ENCODE measurements at places on chromosomes 16 and 17.

GRCh38 chr16:14286368-14287230, 215.5 kb downstream of the MRTFB start:
- no peak for DNase-seq

GRCh38 chr17:61806081-61806828, 57.1 kb downstream of the BRIP1 start:
- DNase-seq, result no peak

DNA sequence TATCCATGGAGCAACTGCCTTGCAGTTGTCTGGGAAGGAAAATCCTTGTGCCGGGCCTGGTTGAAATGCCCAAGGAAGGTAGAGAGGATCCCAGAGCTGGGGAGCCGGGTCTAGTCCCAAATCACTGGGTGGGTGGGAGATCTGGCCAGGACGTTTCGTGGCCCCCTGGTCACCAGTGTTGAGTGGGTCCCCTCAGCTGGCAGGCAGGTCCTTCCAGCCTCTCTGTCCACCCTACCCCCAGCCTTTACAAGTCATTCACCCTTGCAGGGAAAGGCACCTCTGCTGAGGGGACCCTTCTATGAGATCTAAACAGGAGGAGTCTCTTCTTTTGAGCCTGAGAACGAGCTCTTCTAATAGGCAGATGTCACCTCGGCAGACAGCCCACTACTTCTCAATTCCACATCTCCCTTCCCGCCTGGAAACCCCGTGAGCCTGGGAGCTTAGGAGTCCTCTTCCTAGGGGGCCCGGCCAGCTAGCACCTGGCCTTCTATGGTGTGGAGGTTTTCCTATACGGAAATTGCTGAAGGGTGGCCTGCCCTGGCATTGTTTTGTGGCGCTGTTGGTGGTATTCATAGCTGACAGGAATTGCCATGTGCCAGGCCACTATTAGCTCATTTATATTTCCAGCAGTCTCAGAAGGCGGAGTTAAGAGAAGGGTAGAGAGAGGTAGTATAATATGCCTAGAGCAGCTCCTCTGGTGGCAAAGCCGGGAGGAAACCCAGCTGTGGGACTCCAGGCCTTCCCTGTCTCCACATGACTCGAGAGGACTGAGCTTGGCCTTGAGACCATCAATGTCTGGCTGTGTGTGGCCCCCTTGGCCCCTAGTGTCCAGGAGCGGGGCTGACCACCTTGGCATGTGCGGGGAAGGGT, 13.3 kb downstream of the MPRIP start:
- DNase-seq, result no peak

DNA sequence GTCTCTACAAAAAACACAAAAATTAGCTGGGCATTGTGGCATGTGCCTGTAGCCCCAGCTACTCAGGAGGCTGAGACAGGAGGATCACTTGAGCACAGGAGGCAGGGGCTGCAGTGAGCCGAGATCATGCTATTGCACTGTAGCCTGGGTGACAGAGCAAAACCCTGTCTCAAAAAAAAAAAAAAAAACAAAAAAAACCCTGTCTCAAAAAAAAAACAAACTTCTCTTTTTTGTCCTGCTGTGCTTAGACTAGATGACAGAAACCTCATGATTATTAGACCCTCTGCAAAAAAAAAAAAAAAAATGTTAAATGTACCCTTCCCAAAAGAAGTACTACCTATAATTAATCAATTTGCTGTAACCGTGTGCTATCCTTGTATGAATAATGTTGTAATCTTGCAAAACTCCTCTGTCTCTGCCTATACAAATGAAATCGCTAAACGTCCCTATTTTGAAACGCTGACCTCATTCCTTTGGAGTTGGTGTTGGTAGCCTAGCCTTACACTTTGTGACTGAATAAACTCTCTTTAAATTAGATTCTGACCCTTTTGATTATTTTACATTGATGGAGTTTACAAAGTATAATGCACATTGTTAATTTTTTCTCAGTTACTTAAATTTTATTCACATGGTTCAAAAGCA, 13.6 kb upstream of the DHRS7B start:
- DNase-seq, result no peak

- no peak for DNase-seq
Observed at GRCh38 chr16:15572329-15573001, 70.5 kb downstream of the MARF1 start.

GRCh38 chr16:3046641-3047386, 453 bp downstream of the MMP25 start:
- no peak for DNase-seq

DNA sequence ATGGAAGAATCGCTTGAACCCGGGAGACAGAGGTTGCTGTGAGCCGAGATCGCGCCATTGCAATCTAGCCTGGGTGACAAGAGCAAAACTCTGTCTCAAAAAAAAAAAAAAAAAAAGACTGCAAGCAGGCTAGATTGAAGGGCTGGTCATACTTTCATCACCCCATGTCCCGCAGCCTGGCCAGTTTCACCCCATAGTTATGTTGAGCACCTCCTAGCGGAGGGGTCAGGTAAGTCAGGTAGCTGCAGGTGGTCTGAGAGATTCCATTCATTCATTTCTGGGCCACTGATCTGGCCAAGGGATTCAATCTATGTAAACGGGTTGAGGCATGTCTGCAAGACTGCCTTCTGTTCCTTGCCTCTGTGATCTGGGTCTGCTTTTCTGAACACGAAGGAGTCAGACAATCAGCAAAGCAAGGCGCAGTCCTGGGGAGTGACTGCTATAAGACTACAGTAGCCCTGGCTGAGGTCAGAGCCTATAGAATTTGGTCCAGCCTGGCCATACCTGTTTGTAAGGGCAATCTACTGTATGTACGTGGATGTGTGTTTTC, 23.6 kb upstream of the BPTF start:
- no peak for DNase-seq

- DNase-seq, result no peak
Observed at GRCh38 chr17:57699751-57700219, 45.3 kb downstream of the CCDC182 start.

DNA sequence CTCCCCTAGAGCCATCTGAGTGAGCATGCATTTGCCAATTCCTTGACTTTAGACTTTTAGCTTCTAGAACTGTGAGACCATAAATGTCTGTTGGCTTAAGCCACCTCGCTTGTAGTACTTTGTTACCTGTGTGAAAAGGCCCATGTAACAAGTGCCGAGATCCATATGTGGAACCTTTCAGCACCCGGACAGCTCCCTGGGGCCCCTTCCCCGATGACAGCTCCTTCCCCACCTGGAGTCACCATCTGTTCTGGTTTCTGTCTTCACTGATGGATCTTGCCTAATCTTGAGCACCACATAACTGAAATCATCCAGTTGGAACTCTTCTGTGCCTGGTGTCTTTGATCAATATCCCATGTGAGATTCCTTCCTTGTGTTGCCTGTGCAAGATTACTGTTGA, 78.9 kb upstream of the EEF2KMT start:
- DNase-seq, result no peak

GRCh38 chr17:19288453-19288852, 51.3 kb downstream of the EPN2 start:
- DNase-seq, result peak; percentile 69

GRCh38 chr17:58611331-58611730, 80.5 kb downstream of the TEX14 start:
- DNase-seq, result no peak

- DNase-seq, result no peak
Observed at GRCh38 chr17:17538417-17539391, 42.5 kb upstream of the RASD1 start.

DNA sequence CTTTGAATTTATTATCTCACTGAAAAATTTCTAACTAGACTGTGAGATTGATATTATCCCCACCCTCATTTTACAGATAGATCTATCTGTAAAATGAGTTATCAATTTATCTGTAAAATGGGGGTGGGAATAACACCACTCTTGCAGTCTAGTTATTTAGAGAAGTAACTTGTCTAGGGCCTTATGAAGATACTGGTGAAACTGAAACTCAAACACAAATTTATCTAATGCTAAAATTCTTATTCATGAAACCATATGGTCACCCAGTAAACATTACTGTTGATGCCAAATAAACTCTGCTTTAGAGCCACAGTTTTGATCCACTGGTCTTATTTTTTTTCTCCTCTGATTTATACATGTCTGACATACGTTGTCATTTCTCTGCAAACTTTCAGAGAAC, 52.1 kb upstream of the SMIM36 start:
- DNase-seq, result no peak

GRCh38 chr17:73302189-73302588, 9.6 kb downstream of the CDC42EP4 start:
- DNase-seq, result no peak

- no peak for DNase-seq
Observed at GRCh38 chr17:82848022-82848592, 8.3 kb upstream of the ZNF750 start.

- DNase-seq, result no peak
Observed at GRCh38 chr17:56641894-56642293, 48.4 kb downstream of the NOG start.

GRCh38 chr16:66915041-66915440, 3.6 kb downstream of the CDH16 start:
- DNase-seq, result no peak

- no peak for DNase-seq
Observed at GRCh38 chr16:49498666-49499413, 125.2 kb downstream of the C16orf78 start.

DNA sequence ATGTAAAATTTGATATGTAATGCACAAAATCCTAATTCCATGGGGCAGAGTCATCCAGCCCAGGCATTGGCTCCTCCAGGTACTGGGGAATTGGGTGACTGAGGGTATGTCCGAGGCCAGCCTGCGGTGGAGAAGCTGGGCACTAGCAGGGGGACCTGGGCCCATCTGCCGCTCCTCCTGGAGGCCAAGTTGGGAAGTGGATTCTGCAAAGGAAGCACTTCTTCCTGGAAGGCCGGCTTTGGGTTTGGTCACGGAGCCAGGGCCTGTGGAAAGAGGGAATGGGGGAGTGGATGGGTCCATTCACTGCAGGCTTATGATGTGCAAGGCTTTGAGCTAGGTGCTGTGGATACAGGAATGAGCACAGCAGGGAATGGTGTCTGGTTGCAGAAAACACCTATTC, 85.8 kb downstream of the GNAO1 start:
- no peak for DNase-seq

DNA sequence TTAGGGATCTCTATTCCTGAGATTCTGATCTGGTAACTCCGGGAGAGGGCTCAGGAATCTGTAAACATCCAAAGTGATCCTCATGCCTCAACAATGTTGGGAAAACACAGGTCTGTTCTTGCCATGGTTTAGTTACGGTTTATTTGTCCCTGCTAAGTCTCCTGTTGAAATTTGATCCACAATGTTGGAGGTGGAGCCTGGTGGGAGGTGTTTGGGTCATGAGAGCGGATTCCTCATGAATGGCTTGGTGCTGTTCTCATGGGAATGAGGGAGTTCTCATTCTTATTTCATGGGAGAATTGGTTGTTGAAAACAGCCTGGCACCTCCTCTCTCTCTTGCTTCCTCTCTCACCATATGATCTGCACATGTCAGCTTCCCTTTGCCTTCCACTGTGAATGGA, 608.6 kb upstream of the GOT2 start:
- no peak for DNase-seq

GRCh38 chr17:68513932-68514331, 1.7 kb downstream of the PRKAR1A start:
- DNase-seq, result no peak

DNA sequence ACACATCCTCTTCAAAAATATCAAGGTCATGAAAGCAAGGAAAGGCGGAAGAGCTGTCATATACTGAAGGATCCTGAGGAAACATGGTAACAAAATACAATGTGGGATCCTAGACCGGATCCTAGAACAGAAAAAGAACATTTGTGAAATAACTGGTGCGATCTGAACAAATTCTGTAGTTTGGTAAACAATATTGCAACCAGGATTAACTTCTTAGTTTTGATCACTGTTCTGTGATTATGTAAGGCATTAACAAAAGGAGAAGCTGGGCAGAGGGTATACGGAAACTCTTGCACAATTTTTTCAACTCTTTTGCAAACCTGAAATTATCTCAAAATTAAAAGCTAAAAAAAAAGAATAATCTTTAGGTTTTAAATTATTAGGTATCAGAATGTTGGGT, 109.7 kb downstream of the TRIM37 start:
- no peak for DNase-seq

DNA sequence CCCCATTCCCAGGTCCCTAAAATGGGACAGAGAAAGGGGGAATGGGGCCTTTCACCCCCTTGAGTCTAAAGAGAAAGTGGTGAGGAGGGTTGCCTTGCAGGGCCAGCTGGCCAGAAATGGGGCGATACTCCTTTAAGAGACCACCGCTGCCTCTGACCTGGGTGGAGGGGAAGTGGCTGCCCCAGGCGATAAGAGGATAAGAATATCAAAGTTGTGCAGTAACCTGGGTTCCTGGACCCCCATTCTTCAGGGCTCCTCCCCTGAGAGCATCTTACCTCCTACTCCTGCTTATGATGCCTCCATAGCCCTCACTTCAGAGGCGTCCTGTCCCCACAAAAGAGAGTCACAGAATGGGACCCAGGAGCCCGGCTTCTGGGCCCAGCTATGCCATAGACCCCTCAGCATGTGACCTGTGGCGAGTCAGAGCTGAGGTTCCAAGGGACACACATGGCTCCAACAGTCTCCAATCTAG, 5.2 kb upstream of the TSPOAP1 start:
- no peak for DNase-seq

- no peak for DNase-seq
Observed at GRCh38 chr16:1431497-1432270, 806 bp downstream of the PERCC1 start.

DNA sequence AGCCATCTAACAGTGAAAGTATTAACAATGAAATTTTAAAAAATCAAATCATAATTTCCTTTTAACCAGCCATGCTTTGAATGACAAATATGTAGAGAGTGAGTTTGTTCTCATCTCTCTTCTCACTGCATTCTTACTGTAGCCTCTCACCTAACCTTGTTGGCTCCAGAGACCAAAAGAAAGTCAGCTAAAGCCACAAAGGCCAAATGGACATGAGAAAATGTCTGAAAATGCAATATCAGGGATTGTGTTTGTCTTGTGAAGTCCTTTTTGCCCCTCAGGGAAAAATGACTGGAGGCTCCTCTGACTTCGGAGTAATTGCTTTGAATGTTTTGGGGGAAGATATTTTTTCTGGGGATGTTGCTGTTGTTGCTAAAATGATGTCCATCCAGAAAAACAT, 166.3 kb downstream of the SLC39A11 start:
- DNase-seq, result no peak

GRCh38 chr17:43572368-43572980, 26.3 kb upstream of the ETV4 start:
- no peak for DNase-seq

GRCh38 chr17:83202002-83203000, 122.9 kb downstream of the METRNL start:
- no peak for DNase-seq

- DNase-seq, result no peak
Observed at GRCh38 chr17:35293151-35293847, 50.4 kb downstream of the SLFN5 start.

- no peak for DNase-seq
Observed at GRCh38 chr17:37564252-37564651, 45.0 kb downstream of the SYNRG start.

- no peak for DNase-seq
Observed at GRCh38 chr17:4499431-4500190, 930 bp downstream of the SPNS2 start.

DNA sequence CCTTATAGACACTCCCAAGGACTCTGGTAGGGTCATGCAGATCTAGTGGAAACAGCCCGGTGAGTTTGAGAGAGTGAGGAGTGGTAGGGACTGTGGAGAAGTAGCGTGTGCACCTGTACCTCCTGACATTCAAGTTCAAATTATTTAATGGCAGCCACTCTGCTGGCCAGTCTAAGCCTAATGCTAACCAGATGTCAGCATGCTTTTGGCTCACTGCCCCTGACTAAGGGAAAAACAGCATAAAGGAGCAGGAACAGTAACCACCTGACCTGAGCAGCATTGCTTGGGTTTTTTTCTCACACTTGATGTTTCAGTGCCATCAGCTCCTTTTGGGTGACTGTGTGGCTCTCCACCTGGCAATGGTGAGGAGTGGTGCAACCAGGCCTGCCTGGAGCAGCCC, 23.8 kb upstream of the SLC12A3 start:
- no peak for DNase-seq

Measured in HTR-8/SVneo (cell line).